Esophagus muscularis mucosa (tissue), 4 donors: ENCODE measurements at places on chromosomes 12 and 14. TPM values are rescaled to one million over a fixed set of nuclear protein-coding genes. Genes with fewer than 3 reads are reported as not detected.

DNA sequence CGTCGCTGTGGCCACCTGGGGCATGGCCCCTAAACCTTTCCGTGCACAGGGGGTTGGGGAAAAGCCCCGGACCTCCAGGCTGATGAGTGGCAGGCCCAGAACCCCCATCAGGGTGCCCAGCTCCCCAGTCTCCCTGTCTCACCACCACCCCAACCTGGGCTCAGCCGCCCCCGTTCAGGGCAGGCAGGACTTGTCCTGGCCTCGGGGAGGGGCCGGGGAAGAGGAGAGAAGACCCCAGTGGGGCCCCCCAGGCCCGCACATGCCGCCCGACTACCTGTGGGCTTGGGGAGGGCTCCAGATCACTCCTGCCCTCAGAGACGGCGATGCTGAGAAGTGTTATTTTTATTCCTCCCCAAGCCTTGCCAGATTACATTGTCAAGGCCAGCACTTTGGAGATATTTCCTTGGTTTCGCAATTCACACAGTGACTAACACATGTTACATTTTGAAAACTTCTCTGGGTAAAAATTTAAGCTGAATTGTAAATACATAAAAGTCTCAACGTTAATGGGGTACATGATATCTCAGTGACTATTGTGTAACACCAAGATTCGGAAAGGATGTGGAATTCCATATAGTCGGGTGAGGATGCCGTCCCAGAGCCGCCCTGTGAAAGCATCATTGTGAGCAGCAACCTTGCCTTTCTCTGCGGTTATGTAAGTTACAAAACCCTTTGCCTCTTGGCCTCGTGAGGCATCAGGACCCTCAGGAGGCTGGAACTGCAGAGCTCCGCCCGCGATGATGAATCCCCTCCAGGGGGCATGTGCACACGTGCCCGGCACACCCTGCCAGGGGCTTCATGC, 85.6 kb upstream of the DIO3 start:
- H3K4me1 ChIP-seq: no peaks in the 10 kb centered on the region
- H3K27me3 ChIP-seq: no peaks in the 10 kb centered on the region
- H3K36me3 ChIP-seq: no peaks in the 10 kb centered on the region
- DNase-seq: no peak
- H3K4me3 ChIP-seq: no peak overlapping the region

DNA sequence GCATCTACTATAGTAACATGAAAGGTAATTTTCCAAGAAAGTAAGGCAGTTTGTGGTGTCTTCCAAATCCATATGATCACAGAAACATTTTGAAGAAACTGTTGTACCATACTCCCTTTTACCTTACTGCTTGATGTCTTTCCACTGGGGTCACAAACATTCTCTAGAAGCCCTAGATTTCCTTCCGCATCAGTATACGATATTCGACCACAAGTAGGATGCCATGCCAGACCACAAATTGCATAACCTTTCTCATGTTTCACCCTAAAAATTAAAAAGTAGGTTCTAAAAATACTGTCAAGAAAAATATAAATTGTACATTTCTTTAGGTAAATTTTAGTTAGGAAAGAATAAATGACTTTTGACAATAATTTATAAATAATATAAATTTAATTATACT, 26.5 kb downstream of the WDHD1 start:
- H3K4me1 ChIP-seq: no peaks in the 10 kb centered on the region
- H3K4me3 ChIP-seq: no peak overlapping the region
- no peaks in the 10 kb centered on the region for H3K27me3 ChIP-seq
- DNase-seq: no peak
- H3K27ac ChIP-seq: no peak overlapping the region

GRCh38 chr12:27161458-27162228, 79.3 kb upstream of the C12orf71 start:
- H3K36me3 ChIP-seq: no peaks in the 10 kb centered on the region
- H3K4me1 ChIP-seq: no peaks in the 10 kb centered on the region
- H3K27me3 ChIP-seq: no peaks in the 10 kb centered on the region
- H3K27ac ChIP-seq: no peak overlapping the region

GRCh38 chr14:56297449-56297848, 179.2 kb downstream of the PELI2 start:
- no peaks in the 10 kb centered on the region for H3K4me1 ChIP-seq
- no peak overlapping the region for H3K27ac ChIP-seq
- H3K36me3 ChIP-seq: no peaks in the 10 kb centered on the region
- no peaks in the 10 kb centered on the region for H3K27me3 ChIP-seq

GRCh38 chr12:121579190-121579791, 1.5 kb downstream of the KDM2B start:
- peaks cover 44% of the 10 kb centered on the region for H3K4me1 ChIP-seq
- H3K4me3 ChIP-seq: peak overlapping the region; percentile 90
- H3K27ac ChIP-seq: peak overlapping the region; percentile 84
- H3K27me3 ChIP-seq: no peaks in the 10 kb centered on the region

DNA sequence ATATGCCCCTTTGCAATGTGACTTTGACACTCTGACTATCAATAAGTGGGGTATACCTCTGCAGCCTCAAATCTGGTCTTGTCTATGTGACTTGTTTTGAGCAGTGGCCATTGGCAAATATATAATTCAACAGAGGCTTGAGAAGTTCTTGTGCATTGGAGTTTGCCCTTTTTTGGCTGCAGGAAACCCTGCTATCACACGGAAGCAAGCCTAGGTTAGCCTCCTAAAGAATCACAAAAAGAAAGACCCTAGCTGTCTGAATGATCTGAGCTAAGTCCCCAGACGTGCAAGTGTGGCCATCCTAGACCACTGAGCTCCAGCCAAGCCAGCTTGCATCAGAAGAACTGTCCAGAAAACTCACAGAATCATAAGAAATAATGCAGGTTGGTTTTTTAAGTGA, 31.8 kb upstream of the PARP11 start:
- no peaks in the 10 kb centered on the region for H3K27me3 ChIP-seq
- no peak overlapping the region for H3K4me3 ChIP-seq
- no peak overlapping the region for H3K27ac ChIP-seq
- no peaks in the 10 kb centered on the region for H3K36me3 ChIP-seq

DNA sequence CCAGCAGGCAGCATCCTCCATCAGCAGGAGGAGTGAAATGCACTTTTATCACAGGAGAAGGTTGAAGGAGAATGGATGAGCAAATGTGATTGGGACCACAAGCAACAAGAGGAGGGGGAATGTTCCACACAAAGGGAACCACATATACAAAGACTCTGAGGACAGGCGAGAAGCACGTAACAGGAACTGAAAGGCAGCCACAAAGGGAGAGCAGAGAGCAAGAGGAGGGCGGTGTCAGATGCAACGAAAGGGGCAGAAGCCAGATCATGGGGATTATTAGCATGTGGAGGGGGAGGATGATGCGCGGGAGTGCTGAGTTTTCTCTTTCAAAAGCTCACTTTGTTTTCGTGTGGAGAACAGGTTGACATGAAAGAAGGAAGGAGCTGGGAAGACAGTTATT, 241.1 kb downstream of the SPTSSA start:
- H3K36me3 ChIP-seq: no peaks in the 10 kb centered on the region
- H3K27ac ChIP-seq: no peak overlapping the region
- H3K4me3 ChIP-seq: no peak overlapping the region

DNA sequence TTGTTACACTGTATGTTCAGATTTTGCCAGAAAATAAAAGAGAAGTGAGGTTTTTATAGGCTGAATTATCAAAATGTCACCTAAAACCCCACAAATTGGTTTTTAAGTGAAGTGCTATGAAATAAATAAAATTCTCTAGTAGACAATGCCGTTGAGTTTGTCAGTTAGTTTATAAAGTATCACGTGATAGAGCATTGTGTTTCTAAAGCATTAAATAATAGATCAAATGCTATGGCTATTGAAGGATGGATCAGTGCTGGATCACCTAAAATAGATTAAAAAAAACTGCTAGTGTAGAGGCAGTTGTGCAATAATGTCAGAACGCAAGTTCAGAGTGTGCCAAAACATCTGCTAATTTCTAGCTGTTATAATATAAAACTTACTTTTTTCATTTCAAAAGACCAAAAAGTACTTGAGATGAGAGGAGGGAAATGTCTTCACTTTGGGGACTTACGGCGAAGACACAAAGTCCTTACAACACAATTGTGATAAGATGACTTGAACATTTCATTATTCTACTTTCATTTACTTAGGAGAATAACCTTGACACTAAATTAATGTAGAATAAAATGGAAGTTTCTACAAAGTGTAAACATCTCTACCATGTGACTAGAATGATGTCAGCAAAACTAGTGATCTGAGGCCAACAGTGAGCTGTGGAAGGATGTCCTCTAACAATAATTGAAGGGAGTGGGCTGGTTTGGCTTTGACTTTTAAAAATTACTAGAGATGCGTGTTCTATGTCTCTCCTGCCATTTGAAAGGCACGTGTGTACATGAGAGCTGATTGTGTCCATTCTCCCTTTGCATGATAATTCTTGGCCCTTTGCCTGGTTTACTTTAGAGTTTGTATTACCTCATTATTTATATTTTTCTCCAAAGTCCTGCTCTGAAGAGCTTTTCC, 154.4 kb upstream of the PDE3A start:
- no peaks in the 10 kb centered on the region for H3K36me3 ChIP-seq
- peaks cover 19% of the 10 kb centered on the region for H3K4me1 ChIP-seq
- peak overlapping the region; percentile 75 for H3K27ac ChIP-seq
- no peak overlapping the region for H3K4me3 ChIP-seq
- DNase-seq: no peak

DNA sequence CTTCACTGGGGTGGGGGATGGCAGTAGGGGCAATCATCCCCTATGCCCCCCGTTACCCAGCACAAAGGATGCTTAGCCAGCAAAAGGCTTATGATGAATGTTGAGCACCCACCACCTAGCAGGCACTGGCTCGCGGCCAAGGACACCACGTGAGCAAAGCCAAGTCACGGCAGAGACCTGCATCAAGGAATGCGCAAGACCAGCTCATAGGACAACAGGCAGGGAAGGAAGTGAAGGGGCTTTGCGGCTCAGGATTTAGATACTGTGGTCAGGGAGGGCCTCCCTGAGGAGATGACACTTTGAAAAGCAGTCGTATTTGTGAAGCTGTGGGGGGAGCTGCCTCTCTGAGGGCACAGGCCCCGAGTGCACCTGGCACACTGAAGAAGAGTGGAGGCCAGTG, 32.8 kb downstream of the SH2B3 start:
- H3K36me3 ChIP-seq: peaks cover 30% of the 10 kb centered on the region
- no peak overlapping the region for H3K4me3 ChIP-seq
- H3K4me1 ChIP-seq: peaks cover 97% of the 10 kb centered on the region
- H3K27ac ChIP-seq: peak overlapping the region; percentile 31
- DNase-seq: no peak

STYK1 gene
- 0.50 TPM for total RNA-seq

KRT6C gene
- total RNA-seq: not detected

RHEBL1 gene
- total RNA-seq: 0.97 TPM

SERPINA3 gene
- total RNA-seq: 262 TPM

MYO1A gene
- 0.83 TPM for total RNA-seq

PLCZ1 gene
- not detected for total RNA-seq

ANAPC5 gene
- 70.9 TPM for total RNA-seq

ANKRD33 gene
- not detected for total RNA-seq

KICS2 gene
- 4.5 TPM for total RNA-seq
